ENCODE measurements at places on chromosomes 7 and 10.

DNA sequence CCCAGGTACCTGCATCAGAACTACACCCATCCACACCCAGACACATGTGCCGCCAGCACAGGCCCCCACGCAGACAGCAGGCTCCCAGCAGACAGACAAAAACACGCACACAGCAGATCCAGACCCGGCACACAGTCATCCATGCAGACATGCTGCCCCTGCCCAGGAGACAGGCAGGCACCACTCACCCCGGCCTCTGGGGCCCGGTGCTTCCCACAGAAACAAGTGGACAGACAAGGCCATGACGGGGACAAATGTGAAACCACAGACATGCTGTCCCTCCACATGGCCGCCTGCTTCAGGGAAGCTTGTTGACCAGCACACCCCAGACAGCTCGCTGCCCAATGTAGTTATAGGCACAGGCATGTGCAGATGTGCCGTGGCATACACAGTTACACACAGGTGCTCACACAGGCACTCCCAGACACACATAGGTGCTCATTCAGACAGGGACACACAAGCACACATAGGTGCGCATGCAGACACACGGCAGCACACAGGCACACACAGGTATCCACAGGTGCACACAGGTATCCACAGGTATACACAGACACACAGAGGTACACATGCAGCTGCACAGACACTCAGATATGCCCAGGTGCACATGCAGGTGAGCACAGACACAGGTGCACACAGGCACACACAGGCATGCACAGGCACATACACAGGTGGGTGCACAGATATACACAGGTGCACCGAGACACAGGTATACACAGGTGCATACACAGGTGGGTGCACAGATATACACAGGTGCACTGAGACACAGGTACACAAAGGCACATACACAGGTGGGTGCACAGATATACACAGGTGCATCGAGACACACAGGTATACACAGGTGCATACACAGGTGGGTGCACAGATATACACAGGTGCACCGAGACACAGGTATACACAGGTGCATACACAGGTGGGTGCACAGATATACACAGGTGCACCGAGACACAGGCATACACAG is 10.5 kb upstream of the SCART1 start:
- no peak for DNase-seq

DNA sequence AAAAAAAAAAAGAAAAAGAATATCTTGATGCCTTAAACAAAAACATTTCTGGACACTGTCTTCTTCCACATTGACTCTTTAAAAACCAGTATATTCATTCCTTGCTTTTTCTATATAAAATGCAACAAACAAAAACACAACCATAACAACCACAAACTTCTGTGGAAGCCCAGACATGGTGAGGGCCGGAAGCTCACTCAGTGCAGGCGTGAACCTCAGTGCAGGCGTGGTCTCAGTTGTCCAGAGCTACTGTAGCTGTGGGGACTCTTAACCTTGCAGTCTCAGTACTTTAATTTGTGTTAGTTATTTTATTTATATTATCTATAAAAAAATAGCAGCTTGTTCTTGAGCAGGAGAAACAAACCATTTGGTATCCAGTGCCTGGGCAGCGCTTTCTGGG is 131.8 kb downstream of the DOCK1 start:
- DNase-seq, result no peak

DNA sequence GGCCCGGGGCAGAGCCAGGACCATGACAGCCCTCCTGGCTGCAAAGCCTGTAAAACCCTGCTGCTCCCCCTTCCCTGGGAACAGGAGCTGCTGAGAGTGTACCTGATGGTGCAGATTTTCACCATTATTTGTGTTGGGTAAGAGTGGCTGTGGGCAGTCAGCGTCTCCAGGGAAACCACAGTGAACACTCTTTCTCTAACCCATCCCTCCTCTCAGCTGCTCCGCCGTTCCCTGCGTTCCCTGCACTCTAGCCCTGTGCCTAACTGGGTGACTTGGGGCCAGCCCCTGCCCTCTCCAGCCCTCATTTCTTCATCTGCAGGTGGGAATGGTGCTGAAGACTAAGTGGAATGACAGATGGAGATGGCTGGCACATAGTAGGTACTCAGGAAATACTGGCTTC is 75.9 kb upstream of the PCBD1 start:
- DNase-seq, result no peak

GRCh38 chr7:134367956-134368749 is 51.4 kb upstream of the SLC35B4 start:
- DNase-seq, result no peak

DNA sequence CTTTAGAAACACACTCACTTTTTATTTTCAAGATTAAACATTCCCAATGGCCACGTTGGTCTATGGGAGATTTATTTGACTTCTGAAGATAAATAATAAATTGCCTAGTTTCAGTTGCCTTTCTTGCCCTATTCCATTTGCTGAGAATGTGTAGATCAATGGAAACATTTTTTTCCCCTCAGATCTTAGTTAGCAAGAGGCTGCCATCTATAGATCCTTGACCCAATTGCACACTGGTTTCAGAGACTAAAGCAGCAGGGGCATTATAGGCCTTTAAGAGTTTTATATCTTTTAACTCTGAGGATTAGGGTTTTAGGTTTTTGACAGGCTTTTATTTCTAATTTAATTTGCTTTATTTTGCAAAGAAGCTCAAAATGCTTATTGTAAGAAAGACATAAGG is 163.2 kb upstream of the GPR26 start:
- no peak for DNase-seq

- DNase-seq, result no peak
Observed at GRCh38 chr7:127158659-127159058, 94.1 kb downstream of the GRM8 start.
